ENCODE measurements at places on chromosomes 1 and 21.

DNA sequence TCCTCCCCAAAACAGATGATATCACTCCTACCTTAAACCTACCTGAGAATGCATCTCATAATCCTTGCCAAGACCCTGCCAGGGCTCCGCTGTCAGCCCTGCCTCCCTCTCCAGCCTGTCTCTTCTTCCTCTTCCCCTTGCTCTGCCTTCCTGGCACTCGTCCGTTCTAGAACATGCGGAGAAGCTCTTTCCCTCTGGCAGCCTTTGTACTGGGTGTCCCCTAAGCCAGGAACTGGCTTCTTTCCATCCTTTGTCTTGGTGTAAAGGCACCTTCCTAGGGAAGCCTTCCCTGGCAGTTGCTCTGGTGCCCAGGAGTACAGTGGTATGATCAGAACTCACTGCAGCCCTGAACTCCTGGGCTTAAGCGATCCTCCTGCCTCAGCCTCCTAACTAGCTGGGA, 36.1 kb downstream of the CTNNBIP1 start:
- no peak for DNase-seq

- no peak for DNase-seq
Observed at GRCh38 chr1:62590255-62590969, 6.9 kb upstream of the ANGPTL3 start.

GRCh38 chr1:9289711-9290485, 2.8 kb upstream of the SPSB1 start:
- peak; percentile 92 for DNase-seq

DNA sequence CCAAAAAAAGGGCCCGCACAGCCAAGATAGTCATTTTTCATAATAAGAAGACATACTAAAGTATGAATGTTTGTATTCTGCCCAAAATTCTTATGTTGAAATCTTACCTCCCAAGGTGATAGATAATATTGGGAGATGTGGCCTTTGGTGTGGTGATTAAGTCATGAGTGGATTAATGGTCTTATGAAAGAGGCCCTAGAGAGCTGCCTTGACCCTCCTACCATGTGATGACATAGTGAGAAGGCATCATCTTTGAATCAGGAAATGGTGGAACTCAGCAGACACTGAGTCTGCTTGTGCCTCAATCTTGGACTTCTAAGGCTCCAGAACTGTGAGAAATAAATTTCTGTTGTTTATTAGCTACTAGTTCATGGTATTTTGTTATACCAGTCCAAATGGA, 11.8 kb upstream of the RNPC3 start:
- no peak for DNase-seq

GRCh38 chr21:43211760-43212115, 42.9 kb downstream of the CRYAA start:
- no peak for DNase-seq

- DNase-seq = no peak
Observed at GRCh38 chr21:33949516-33950430, 34.2 kb upstream of the ATP5PO start.

GRCh38 chr1:229344937-229345684, 2.3 kb upstream of the CCSAP start:
- peak; percentile 62 for DNase-seq

DNA sequence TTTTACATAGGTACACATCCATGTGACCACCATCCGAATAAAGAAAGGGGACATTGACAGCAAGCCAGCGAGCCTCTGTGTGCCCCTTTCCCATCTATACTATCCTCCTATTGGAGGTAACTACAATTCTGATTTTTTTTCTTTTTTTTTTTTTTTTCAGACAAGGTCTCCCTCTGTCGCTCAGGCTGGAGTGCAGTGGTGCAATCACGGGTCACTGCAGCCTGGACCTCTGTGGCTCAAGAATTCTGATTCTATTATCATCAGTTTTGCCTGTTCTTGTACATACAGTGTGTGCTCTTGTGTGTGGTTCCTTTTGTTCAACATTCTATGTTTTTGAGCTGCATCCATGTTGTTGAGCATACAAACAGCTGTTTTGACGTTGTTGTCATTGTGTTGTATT, 56.0 kb upstream of the SRSF10 start:
- DNase-seq = no peak

DNA sequence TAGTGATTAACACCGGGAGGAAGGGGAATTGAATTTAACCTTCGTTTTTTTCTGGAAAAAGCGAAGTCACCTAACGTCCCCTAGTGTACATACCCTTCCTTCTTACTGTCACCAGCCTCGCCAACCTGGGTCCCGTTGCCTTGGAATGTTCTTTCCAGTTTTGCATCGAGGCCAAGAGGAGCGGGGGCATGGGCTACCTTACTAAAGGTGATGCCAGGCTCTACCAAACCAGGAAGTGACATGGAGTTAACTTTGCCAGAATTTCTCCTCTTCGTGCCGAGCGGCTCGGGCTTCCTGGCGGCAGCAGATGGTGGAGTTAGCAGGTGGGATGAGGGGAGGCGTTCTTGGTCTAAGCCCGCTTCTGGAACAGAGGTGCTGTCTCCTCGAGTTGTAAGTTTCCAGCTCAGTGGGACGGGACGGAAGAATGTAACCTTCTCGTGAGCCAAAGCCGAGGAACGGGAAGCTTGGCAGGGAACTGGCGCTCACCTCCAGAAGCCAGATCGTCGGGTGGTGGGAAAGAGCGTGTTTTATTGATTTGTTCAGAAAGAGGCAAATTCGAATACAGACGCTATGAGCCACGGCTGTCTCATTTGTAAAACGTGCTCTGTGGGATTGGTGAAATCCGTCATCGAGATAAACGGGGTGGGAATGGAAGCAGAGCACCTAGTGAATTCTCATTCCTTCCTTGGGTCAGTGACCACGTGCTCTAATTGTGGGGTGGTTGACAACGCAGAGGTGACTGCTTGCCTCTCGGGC, 486 bp downstream of the NIPAL3 start:
- no peak for DNase-seq

DNA sequence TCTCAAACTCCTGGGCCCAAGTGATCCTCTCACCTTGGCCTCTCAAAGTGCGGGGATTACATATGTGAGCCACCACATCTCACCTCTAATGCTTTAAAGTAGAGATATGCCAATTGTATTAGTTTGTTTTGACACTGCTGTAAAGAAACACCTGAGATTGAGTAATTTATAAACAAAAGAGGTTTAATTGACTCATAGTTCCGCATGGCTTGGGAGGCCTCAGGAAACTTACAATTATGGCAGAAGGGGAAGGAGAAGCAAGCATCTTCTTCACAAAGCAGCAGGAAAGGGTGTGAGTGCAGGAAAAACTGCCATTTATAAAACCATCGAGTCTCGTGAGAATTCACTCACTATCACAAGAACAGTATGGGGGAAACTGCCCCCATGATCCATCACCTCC, 3.5 kb upstream of the MYCL start:
- DNase-seq = no peak

DNA sequence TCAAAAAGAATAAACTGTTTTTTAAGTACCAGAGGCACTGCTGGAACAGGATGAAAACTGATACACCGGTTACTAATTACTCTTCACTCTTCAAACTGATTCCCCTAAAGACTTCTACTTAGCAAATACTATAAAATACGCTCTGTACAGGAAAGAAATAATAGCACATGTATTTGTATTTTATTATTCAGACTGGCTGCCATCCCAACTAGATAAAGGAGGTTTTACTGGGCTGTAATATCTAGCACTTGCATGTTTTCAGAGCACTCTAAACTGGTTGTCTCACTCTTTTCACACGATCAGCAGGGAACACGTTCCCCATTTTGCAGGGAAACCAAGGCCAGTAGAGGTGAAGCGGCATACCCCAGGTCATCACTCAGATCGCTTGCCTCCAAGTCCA, 9.2 kb downstream of the SMIM12 start:
- no peak for DNase-seq

DNA sequence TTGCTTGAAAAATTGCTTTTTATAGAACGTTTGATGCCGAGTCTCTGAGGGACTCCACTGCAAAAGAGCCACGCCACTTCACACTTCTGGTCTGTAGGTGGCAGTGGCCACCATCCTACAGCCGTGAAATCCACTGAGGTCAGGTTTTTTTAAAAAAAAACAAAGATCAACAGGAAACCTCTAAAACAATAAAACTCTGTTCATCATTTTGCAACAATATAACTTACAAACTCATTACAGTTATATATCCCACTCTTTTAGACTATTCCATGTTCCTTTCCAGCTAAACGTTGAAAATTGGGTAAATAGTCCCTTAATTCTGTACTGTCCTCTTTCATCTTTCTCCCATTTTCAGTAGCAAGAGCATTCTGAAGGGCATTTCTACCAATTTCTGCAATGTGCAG, 64.6 kb upstream of the FMN2 start:
- DNase-seq = peak; percentile 66

GRCh38 chr1:150142083-150142482, 7.6 kb upstream of the PLEKHO1 start:
- DNase-seq = no peak

DNA sequence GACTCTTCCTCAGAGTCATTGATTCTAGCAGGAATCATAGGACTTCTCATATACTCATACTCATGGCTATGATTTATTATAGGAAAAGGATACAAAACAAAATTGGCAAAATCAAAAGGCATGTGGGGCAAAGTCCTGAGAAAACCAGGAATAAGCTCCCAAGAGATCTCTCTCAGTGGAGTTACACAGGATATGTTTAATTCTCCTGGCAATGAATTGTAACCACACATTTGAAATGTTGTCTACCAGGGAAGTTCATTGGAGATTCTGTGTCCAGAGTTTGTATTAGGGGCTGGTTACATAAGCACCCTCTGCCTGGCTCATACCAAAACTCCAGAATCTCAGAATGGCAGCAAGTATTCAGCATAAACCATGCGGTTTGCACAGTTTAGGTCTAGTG, 63.9 kb downstream of the ADAMTS1 start:
- no peak for DNase-seq

DNA sequence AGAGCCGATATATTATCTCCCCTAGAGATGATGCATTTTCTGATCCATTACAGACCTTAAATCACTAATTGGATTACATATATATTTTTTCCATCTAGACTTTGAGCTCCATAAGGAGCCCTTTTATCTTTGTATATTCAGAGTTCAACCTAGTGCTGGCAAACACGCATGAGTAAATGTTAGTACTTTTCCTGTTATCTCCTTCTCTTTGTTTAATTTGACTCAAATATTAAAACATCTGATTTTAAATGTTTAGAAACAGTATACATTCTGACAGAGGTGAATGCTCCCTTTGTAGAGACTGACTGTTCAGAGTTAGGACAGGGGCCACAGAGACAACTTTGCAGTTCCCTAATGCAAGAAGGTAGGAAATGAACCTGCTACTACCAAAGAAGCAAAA, 37.1 kb downstream of the EIF2B3 start:
- no peak for DNase-seq

DNA sequence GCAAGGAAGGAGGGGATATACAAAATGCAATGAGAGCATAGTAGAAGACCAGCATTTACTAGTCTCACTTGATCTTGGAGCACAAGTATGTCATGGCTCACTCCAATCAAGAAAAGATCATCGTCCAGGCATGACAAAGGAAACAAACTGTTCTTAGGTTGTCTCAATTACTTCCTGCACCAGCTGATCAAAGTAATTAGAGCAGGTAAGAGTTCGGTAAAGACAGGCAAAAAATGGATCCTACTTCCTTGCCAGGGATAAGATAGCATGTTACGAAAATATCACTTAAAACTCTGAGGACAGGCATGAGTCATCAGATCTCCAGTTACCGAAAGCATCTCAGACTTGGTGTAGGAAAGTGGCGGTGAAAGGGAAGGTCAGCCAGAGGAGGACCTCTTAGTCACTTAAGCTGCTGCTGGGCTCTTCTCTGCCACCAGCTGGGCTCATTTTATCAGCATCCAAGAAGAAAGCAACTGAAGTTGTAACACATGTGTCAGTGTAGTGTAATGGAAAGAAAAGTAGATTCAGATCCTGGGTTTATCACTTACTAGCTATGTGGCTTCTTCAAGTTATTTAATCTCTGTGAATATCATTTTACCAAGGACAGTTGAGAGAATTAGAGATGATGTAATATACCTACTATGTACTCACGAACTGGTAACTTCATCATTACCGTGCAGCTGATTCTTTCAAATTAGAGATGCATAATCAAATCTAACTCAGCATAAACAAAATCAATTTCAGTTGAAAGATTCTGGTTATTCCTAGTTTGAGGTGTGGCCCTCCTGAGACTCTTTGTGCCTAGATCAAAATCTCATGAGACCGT, 46.8 kb downstream of the XCL1 start:
- peak; percentile 56 for DNase-seq

DNA sequence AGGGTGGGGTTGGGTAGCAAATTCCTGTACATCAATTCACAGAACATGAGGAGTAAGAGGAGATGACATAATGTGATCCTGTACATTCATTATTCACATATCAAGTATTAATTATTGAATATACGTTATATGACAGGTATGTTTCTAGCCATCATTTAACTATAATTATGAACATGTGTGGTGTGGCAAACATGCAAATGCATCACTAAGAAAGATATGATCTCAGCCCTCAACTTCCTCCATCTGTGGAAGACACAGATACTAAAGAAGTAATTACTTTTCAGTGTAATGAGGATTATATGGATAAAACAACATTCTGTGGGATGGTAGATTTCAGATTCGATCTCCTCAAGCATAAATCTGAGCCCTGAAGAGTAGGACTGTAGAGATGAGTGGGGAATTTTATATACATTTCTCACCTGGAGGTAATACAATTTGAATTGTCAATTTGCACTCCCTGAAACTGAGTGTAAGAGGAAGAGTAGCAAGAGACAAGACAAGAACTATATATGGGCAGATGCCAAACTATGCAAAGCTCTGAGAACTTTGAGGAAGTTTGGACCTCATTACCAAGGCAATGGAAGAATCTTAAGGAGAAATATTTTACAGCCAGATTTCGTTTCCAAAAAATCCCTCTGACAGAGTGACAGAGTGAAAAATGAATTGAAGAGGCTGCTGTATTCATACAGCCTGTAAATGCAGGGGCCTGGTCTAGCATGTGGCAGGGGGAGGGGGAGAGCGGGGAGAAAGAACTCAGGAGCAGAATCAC, 275.5 kb downstream of the TPR start:
- peak; percentile 54 for DNase-seq

DNA sequence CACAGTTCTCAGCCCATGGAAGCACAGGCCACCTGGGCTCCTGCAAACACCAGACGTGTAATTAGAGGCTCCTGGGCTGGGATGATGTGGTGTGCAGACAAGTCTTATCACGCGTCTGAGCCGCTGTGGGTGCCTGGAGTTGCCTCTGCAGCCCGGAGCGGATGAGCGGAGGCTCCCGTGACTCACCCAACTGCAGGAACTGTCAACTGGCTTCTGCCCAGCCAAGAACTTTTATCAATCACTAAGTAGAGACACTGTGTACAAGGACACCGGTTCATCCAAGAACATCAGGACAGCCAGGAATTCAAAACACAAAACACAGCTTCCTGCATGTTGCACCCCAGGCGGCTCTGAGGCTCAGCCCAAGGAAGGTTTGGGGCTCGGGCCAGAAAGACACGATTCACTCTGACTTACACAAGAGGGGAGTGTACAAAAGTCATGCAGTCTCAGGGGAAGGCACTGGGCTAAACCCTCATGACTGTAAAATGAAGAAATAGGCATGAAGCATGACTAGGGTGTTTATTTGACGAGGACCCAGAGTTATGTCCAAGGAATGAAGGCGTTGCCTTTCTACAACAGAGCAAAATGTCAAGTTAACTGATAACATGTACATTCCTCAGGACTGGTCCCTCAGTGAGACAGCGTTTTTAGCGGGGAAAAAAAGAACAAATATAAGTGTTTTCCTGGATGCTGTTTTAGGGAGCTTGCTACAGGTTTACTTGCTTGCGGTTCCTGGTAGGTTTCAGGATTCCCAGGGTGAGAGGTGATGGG, 21.1 kb downstream of the ERRFI1 start:
- DNase-seq = peak; percentile 97

GRCh38 chr1:39076127-39076798, 50.1 kb downstream of the NDUFS5 start:
- peak; percentile 50 for DNase-seq
